ENCODE measurements at places on chromosomes 4 and X.

GRCh38 chr4:60938621-60939020 is 261.5 kb upstream of the ADGRL3 start:
- no peak overlapping the region for H3K4me3 ChIP-seq
- H3K4me1 ChIP-seq, result no peaks in the 10 kb centered on the region
- H3K27ac ChIP-seq, result no peak overlapping the region
- no peaks in the 10 kb centered on the region for H3K36me3 ChIP-seq
- no peak for DNase-seq

GRCh38 chr4:119050527-119051090 is 85.0 kb upstream of the MYOZ2 start:
- no peaks in the 10 kb centered on the region for H3K27me3 ChIP-seq
- no peak overlapping the region for H3K4me3 ChIP-seq
- H3K36me3 ChIP-seq, result no peaks in the 10 kb centered on the region
- DNase-seq, result no peak
- no peak overlapping the region for H3K27ac ChIP-seq

GRCh38 chr4:3463556-3464348 is 646 bp downstream of the DOK7 start:
- no peak for DNase-seq
- H3K27me3 ChIP-seq, result peaks cover 17% of the 10 kb centered on the region
- H3K4me3 ChIP-seq, result no peak overlapping the region
- no peak overlapping the region for H3K27ac ChIP-seq
- no peaks in the 10 kb centered on the region for H3K4me1 ChIP-seq
- no peaks in the 10 kb centered on the region for H3K36me3 ChIP-seq

GRCh38 chr4:88445252-88445651 is 11.7 kb upstream of the HERC5 start:
- H3K4me3 ChIP-seq, result no peak overlapping the region
- peaks cover 16% of the 10 kb centered on the region for H3K36me3 ChIP-seq
- no peak for DNase-seq
- no peaks in the 10 kb centered on the region for H3K4me1 ChIP-seq

GRCh38 chr4:26943391-26943790 is 82.8 kb downstream of the STIM2 start:
- no peak for DNase-seq
- no peaks in the 10 kb centered on the region for H3K4me1 ChIP-seq
- no peak overlapping the region for H3K4me3 ChIP-seq
- no peaks in the 10 kb centered on the region for H3K36me3 ChIP-seq

DNA sequence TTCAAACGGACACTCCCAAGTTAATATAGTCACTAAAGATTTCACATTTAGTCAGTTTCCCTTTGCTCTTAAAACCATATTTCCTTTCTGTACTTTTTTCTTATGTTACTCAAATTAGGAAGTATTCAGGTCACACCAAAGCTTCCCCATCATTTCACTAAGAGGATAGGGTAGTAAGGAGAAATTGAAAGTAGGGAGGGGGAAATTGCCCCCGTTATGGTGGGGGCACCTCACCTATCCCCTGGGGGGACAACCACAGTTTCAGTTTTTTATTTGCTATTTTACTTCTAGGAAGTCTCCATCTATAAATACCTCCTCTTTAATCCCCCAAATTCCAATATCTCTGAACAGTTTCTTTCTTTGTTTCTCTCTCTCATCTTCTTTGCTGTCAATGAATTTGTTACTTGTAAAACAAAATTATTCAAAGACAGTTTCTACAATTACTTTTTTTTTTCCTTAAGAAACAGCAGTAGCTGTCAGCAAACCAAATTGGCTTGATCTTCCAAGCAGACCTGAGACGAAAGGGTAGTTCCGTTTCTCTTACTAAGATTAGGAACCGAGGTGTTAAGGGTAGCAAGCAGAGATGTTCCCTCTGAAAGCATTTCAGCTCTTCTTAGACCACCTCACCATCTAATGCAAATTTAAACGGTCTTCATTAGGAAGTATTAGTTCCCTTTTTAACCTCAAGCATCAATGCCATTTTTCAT is 160.2 kb upstream of the KLF3 start:
- no peaks in the 10 kb centered on the region for H3K36me3 ChIP-seq
- H3K27ac ChIP-seq, result no peak overlapping the region
- no peak overlapping the region for H3K4me3 ChIP-seq
- DNase-seq, result no peak

DNA sequence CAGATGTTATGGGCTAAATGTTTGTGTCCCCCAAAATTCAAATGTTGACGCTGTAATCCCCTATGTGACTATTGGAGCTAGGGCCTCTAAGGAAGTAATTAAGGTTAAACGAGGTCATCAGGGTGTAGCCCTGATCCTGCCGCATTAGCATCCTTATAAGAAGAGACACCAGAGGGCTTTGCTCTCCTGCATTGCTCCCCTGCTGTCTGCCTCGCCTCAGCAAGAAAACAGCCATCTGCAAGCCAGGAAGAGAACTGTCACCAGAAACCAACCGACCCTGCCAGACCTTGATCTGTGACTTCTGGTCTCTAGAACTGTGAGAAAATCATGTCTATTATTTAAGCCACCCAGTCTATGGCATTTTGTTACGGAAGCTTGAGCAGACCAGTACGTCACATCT is 331.9 kb downstream of the DCTD start:
- no peak for DNase-seq
- H3K27me3 ChIP-seq, result no peaks in the 10 kb centered on the region
- H3K4me3 ChIP-seq, result no peak overlapping the region
- no peak overlapping the region for H3K27ac ChIP-seq

DNA sequence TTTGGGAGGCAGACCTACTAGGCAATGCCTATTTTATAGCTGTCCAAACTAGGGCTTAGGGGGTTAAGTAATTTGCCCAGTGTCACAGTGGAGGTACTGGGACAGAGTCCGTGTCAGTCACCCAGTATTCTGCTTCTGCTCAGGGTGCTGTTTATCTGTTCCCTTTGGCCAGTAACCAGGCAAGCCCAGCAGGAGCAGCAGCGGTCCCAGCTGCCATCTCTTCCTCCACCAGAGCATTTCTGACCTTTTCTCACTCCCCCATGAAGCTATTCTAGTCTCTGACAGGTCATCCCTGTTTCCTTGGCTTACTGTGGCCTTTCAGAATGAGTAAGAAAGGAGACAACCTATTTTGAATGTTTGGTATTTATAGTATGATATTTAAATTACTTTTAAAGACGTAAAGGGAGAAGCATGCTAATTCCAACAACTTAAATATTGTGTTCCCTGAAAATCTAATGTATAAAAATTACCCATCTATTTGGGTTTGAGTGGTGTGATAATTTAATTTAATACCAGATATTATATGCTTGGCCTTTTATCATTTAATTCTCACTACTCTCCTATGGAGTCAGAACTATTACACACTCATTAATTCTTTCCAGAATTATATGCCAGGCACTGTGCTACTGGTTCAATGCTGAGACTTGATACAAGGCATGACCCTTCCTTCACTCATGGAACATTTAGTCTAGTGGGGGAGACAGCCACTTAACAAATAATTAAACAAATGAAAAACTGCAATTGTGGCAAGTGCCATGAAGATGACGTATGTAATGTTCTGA is 60.6 kb downstream of the RPS6KA3 start:
- H3K4me1 ChIP-seq, result peaks cover 7% of the 10 kb centered on the region
- H3K4me3 ChIP-seq, result no peak overlapping the region
- no peak for DNase-seq
- no peak overlapping the region for H3K27ac ChIP-seq
